Hepatocyte (in vitro differentiated cells): ENCODE measurements at places on chromosomes 5 and 9.

- DNase-seq, result no peak
Measured at GRCh38 chr9:79644601-79645000, 72.8 kb downstream of the TLE4 start.

DNA sequence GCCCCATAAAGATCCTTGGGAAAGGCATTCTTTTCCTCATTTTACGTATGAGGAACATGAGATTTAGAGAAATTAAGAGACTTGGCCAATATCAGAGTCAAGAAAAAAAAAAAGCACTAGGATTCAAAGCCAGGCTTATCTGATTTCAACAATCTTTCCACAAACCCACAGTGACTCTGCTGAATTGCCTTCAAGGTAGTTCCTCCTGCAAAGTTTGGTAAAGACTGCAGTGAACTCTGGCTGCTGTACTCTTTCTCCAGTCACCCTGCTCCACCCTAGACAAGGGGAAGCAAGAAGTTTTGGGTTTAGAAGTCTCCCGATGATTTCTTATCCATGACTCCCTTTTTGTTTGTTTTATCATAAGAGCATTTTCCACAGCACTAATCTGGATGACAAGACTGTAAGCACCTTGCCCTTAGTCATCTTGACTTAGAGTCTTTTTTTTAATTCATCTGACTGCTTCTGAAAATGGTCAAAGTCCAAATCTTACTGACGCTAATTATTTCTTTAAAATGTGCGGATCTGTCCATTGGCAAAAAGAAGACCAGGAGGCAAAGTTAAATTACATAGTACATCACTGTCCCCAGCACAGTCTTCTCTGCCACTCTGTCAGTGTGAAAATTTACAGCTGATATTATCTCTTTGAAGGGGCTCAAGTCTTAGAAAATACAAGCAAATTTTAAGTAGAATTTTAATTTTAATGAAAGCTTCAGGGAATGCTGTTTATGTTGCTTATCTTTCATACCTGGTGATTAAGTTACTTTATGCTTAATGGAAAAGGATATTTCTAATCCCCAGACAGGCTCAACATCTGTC is 180.1 kb downstream of the TTLL11 start:
- no peak for DNase-seq

GRCh38 chr5:32302835-32303754 is 9.6 kb downstream of the MTMR12 start:
- DNase-seq, result no peak

DNA sequence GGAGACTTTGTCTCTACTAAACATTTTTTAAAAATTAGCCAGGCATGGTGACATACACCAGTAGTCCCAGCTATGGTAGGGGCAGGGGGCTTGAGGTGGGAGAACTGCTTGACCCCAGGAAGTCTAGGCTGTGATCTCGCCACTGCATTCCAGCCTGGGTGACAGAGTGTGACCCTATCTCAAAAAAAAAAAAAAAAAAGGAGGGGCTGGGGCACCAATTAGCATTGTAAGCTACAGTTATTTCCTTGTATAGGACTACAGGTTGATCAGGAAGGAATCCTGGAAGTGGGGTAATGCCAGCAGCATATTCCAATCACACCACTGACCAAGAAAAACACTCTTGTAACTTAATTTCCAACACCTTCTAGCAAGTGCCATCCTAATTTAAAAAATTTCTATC is 32.1 kb downstream of the PWWP2A start:
- no peak for DNase-seq

GRCh38 chr9:136684339-136684738 is 2.9 kb downstream of the AGPAT2 start:
- no peak for DNase-seq

GRCh38 chr9:93892748-93893147 is 62.4 kb downstream of the BARX1 start:
- DNase-seq, result no peak

GRCh38 chr9:90607701-90608516 is 34.7 kb downstream of the DIRAS2 start:
- peak; percentile 30 for DNase-seq

- DNase-seq, result no peak
Measured at GRCh38 chr5:167903659-167904058, 387.8 kb upstream of the WWC1 start.

DNA sequence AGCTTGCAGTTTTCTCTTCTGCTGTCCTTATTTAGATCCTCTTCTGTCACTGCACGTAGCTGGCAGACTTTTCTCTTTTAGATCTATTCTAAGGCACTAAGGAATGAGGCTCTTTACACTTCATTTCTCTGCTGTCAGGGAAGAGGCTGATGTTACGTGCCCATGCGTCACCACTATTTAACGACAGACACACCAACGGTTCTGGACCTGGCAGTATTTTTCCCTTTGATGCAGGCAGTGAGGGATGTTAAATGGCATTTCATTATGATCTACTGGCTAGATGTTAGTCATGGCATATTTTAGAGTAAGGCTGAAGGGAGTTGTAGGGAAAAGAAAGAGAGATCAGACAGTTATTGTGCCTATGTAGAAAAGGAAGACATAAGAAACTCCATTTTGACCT is 8.2 kb upstream of the CRHBP start:
- DNase-seq, result no peak

DNA sequence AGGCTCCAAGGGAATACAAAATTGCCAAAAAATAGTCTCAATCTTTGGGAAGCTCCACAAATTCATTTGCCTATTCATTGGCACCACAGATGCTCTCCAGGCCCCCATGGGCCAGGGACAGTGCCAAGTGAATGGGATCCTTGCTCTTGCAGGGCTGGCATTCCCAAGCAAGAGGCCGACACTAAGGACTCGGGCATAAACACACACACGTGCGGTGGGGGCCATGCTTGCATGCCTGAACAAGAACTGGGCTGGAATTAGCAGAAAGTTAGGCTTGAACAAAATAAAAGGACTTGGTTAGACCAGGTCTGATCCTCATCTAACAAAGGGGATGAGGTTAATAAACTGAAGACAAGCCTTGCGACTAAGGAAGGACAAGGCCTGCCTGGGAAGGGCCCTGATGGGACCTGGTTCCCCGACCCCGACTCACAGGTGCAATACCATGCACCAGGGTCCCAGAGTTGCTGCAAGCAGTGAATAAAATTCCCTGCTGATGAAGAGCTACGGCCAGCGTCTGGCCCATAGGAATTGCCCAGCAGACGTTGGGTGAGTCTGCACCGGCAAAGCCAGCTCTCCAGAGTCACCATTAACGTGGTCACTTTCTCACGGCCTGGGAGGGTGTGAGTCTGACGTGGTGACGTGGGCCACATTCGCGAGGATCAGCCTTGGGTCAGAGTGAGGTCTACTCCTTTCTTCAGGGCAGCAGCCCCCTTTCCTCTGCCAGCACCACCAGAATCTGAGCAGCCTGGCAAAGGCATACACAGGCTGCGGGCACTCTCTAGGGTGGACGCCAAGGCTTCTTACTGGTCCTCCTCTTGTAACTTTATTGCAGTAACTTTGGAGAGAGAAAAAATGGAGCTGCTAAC is 77.4 kb upstream of the FCN1 start:
- DNase-seq, result no peak

DNA sequence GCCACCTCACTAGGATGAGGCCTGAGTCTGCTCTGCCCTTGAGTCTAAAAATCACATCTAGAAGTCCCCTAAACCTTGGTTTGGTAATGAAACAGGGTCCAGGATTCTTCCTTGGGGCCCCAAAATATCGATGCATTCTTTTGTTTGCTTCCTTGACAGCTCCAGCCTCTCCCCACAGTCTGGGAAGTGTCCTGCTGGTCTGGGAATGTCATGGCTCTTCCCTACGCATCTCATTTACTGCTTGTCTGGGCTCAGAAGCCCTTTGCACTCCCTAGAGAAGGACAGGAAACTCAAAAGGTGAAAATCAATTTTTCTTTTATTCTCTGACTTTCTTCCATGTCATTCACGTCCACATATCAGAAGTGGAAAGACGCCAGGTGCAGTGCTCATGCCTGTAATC is 115.8 kb downstream of the DRD1 start:
- no peak for DNase-seq

- DNase-seq, result no peak
Measured at GRCh38 chr9:99953861-99954507, 47.5 kb downstream of the STX17 start.

DNA sequence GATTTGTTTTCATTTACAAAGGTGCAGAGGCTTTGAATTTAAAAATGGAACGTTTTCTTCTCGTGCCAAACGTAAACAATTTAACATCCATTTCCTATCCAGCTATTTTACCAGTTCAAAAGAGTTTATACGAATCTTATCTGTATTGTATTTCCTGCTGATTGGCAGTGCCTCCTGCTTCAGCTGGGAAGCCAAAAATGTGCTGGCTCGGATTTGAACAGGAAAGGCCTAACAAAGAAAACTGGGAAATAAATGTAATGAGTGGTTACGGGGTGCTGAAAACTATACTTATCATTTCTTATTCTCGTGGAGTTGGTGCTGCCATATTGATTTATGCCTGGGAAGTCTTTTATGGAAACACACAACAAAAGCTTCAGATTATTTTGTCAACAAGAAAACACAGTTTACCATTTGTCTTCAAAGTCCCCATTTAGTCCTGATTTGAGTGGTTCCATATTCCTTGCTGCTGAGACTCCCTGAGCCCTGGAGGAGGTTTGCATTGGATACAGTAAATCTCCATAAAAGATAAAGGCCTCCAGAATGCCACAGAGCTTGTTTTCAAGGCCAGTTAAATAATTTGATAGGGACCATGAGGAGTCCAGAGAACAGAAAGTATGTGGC is 507.4 kb downstream of the RASEF start:
- no peak for DNase-seq

DNA sequence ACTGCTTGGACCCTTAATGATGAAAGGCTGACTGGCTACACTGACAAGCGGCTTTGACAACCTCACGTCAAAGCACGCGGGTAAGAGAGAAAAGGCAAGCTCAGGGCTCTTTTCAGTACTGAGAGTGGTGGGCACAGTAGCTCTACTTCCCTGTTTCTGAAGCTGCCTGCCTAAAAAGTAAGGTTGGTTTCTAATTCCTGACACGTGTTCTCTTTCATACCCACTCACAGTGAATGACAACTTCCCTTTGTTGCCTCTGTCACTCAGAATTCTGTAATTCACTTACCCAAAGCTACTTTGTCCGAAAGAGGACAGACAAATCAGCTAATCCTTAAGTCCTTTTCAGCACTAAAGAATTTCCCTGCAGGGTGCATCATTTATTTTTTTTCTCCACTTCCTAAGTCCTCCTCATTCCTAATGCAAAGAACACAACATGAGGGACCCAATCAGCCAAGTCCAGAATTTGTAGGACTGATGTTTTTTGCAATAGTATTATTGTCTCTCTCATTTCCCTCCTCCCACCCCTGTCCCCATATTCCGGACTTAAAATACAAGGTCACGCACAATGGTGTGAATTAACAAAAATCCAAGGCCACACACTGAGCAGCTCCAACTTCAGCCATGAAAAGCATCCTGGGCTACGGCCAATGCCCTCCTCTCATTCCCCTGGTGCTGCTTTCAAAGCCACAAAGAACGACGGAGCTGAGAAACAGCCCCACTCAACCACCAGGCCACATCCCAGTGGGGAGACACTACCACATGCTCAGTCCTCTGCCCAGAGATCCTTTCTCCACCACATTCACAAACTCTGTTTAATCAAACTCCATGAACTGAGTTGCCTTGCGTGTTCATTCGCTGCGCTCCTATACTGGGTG is 221.0 kb downstream of the TSSK1B start:
- DNase-seq, result no peak

DNA sequence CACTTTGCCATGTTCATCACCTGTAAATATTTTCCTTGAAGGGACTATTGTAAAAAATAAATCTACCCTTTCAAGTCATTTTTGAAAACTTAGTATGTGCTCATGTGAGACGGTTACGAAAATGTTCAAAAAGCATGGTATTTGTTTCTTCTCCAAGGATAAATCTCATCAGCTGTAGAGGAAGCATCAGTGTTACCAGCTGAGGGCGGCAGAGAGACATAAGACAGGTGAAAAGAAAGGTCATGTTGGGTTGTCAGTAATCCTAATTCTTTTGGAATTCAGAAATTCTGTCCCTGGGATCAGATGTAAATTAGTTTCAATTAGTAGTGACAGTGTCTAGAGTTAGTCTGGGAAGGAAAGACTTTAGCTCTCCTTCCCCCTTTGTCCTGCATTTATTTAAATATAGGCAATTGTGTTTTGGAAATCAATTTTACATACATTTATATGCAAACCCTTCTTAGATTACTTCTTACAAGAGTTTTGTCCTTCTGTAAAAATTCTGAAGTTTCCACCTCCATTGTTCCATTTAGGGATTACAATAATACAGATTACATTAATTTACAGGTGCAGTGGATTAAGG is 791.9 kb upstream of the CDH6 start:
- peak; percentile 58 for DNase-seq

GRCh38 chr5:94577466-94578245 is 40.7 kb downstream of the KIAA0825 start:
- no peak for DNase-seq

GRCh38 chr5:80990971-80991370 is 30.8 kb downstream of the RASGRF2 start:
- DNase-seq, result no peak

DNA sequence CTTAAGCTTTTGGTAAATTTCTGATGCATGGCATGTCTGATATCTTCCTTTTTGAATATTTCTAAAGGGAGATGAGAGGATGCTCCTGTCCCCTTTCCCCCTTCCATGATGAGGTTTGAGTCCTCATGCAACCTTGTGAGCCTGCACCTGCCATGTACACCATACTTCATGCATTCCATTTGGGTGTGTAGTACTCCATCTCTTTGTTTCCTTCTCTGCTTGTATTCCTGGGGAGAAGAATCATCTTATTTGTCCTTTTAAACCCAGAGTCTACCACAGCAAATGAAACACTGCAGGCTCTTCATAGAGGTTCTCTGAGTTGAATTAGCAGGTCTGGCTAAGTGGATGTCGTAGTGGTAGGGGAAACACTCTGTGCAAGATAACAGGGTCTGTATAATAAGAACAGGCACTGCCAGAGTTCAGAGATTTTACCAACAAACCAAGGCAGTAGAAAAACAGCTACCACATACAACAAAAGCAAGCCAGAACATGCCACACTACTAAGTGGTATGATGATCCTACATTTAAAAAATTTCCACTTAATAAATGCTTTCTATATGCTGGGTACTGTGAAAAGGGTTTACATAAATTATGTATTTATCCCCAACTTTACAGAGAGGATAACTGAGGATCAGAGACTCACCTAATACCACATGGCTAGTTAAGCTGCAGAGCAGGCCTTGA is 439.8 kb upstream of the GRIA1 start:
- no peak for DNase-seq

- DNase-seq, result no peak
Measured at GRCh38 chr9:73239570-73240265, 88.1 kb downstream of the ANXA1 start.

DNA sequence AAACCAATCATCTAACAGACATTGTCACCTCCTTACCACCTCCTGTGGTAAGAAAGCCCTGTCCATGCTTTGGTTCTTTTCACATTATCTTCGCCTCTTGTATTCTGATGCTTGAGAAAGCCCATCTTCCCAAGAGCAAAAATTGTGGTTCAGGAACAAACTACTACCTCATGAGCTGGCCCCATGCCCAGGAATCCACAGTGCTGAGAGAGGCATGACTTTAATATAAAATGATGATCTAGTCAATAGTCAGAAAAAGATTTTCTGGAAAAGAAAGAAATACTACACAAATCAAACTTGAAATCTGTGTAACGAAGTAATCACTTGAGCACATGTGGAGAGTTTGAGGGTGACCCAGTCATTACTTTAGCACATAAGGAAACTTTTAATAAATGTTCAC is 94.7 kb downstream of the FGF10 start:
- no peak for DNase-seq
